Panc1 (cell line): ENCODE measurements at places on chromosomes 4 and X.

- H3K27me3 ChIP-seq, result no peaks in the 10 kb centered on the region
- DNase-seq, result no peak
- no peak overlapping the region for H3K27ac ChIP-seq
Observed at GRCh38 chr4:83833920-83834319, 298.0 kb downstream of the GPAT3 start.

- DNase-seq, result no peak
- no peaks in the 10 kb centered on the region for H3K36me3 ChIP-seq
- H3K4me3 ChIP-seq, result no peak overlapping the region
- no peaks in the 10 kb centered on the region for H3K4me1 ChIP-seq
Observed at GRCh38 chr4:53195815-53196661, 169.8 kb downstream of the SCFD2 start.

DNA sequence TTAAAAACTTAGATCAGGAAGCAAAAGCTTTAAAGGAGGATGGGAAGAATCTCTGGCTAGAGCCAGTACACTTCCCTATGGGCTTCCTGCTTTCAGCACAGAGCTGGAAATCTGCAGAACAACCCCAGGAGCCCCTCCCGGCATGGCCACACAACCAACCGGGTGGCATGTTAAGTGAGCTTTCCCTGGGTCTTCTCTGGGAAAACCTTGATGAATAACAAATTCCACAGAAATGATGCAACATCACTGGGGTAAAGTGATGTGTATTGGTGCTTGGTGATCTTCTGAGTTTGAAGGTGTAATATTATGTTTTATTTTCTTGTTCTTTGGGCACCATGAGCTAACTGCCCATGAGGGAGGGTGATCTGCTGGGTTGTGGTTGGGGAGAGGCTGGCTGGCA, 22.1 kb downstream of the NHS start:
- DNase-seq, result no peak
- no peaks in the 10 kb centered on the region for H3K27me3 ChIP-seq
- H3K4me1 ChIP-seq, result no peaks in the 10 kb centered on the region

- H3K4me3 ChIP-seq, result no peak overlapping the region
- H3K27ac ChIP-seq, result no peak overlapping the region
- H3K4me1 ChIP-seq, result no peaks in the 10 kb centered on the region
- no peaks in the 10 kb centered on the region for H3K27me3 ChIP-seq
- no peaks in the 10 kb centered on the region for H3K36me3 ChIP-seq
Observed at GRCh38 chr4:55912249-55912648, 36.5 kb upstream of the CEP135 start.

- H3K4me3 ChIP-seq, result peak overlapping the region; percentile 40
- H3K27ac ChIP-seq, result no peak overlapping the region
- H3K4me1 ChIP-seq, result no peaks in the 10 kb centered on the region
- DNase-seq, result no peak
Observed at GRCh38 chr4:112704991-112705845, 68.3 kb downstream of the LARP7 start.

DNA sequence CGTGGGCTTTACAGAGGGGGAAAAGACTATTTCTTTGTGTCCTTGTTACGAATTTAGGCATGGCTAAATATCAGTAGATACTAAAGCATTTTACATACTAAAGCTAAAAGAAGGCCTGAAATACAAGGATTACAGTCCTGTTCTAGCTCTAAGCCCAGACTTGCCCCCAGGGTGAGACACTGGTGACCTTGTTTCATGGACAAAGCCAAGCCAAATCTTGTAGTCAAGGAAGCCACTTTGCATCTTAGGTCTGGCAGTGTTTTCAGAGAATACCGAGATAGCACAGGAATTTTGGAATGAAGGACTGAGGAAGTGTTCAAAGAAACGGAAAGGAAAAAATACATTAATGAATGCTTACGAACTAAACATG, 733 bp upstream of the G3BP2 start:
- no peak for DNase-seq
- peaks cover 21% of the 10 kb centered on the region; the same call in 1 of the 2 replicates for H3K4me1 ChIP-seq
- peak overlapping the region; percentile 94 for H3K4me3 ChIP-seq
- peaks cover 10% of the 10 kb centered on the region for H3K36me3 ChIP-seq
- peak overlapping the region; percentile 98 for H3K27ac ChIP-seq
- H3K27me3 ChIP-seq, result no peaks in the 10 kb centered on the region

GRCh38 chr4:70734168-70734954, 12.6 kb downstream of the RUFY3 start:
- peak overlapping the region; percentile 43 for H3K4me3 ChIP-seq
- H3K36me3 ChIP-seq, result no peaks in the 10 kb centered on the region
- peak overlapping the region; percentile 64 for H3K27ac ChIP-seq
- H3K4me1 ChIP-seq, result peaks cover 8% of the 10 kb centered on the region

DNA sequence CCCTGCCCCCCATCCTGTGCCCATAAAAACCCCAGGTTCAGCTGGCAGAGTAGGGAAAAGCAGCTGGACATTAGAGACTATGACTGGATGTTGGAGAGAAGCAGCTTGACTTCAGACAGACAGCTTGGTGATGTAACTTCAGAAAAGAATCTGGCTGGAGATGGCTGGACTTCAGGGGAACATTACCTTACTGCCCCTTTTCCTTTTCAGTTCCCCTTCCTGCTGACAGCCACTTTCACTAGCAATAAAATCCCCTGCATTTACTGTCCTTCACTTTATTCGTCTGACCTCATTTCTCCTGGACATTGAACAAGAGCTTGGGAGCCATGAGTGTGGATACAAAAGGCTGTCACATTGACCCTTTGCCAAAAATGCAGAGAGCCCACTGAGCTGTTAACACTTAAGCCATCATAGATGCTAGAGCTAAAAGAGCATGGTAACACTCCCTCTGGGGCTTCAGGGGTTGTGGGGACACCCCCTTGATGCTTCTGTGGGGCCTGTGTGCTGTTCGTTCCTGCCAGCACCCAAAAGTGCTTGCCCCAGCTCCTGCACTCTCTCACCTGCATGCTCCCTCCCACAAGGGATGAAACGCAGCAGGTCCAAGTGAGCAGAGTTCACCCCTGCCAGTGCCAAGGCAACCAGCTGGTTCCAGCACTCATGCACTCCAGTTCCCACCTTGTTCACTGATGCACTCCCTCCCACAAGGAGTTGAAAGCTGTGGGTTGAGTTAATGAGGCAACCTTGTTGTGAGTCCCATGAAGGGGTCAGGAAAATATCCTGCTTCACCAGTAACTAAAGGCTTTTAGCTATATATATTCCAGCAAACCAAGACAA, 263.8 kb upstream of the NDST3 start:
- no peak overlapping the region for H3K4me3 ChIP-seq
- no peaks in the 10 kb centered on the region for H3K4me1 ChIP-seq
- no peak for DNase-seq

- H3K4me1 ChIP-seq, result no peaks in the 10 kb centered on the region
- no peaks in the 10 kb centered on the region for H3K27me3 ChIP-seq
- H3K36me3 ChIP-seq, result no peaks in the 10 kb centered on the region
- no peak for DNase-seq
- H3K4me3 ChIP-seq, result no peak overlapping the region
Observed at GRCh38 chr4:149047368-149047767, 605.2 kb upstream of the NR3C2 start.

- H3K36me3 ChIP-seq, result no peaks in the 10 kb centered on the region
- DNase-seq, result no peak
Observed at GRCh38 chr4:124146068-124146467, 566.5 kb downstream of the ANKRD50 start.

DNA sequence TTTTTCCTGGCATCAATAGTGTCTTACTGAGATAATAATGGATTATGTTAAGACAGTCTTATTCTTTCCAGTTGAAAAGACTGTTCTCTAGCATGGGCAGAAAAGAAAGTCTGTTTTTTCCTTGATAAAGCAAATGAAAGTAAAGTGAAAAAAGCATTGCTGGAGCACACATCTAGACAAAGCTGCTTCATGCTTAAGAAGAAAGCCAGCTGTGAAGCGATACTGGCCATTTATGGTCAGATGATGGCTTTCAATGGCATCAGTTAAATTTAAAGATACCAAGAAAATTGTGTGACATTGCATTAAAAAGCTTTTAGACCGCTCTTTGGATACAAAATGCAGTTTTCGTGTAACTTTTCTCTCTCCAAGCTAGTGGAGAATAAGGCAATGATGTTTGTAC, 242.1 kb upstream of the TRAM1L1 start:
- no peak overlapping the region for H3K4me3 ChIP-seq
- H3K27ac ChIP-seq, result no peak overlapping the region
- no peaks in the 10 kb centered on the region for H3K4me1 ChIP-seq
- no peaks in the 10 kb centered on the region for H3K36me3 ChIP-seq

DNA sequence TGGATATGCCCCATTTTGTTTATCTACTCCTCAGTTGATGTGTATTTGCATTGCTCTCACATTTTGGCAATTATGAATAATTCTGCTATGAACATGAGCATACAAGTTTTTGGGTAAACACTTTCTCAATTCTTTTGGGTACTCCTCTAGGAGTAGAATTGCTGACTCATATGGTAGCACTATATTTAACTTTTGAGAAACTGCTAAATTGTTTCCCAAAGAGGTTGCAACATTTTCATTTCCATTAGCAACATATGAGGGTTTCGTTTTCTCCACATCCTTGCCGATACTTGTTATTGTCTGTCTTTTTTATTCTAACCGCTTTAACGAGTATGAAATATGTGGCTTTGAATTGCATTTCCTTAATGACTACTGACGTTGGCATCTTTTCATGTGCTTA, 185.4 kb downstream of the TSPAN5 start:
- H3K4me1 ChIP-seq, result peaks cover under 1% of the 10 kb centered on the region; the same call in 1 of the 2 replicates
- H3K27ac ChIP-seq, result no peak overlapping the region
- H3K4me3 ChIP-seq, result no peak overlapping the region

DNA sequence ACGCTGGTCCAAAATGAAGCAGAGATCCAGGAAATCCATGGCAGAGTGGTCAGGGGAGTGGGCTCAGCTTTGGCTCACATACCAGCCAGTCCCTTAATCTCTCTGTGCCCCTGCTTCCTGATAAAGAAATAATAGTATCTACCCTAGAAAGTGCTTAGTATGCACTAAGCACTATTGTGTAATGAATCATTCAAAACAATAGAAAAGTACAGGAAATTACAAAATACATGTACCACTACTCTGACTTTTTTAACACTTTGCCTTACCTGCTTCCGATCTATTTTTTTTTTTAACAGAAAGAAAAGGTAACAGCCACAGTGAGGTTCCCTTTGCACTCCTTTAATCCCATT, 49.9 kb downstream of the TBC1D9 start:
- no peak overlapping the region for H3K27ac ChIP-seq
- H3K4me3 ChIP-seq, result no peak overlapping the region
- no peaks in the 10 kb centered on the region for H3K27me3 ChIP-seq
- H3K4me1 ChIP-seq, result peaks cover 2% of the 10 kb centered on the region; the same call in 1 of the 2 replicates
- no peaks in the 10 kb centered on the region for H3K36me3 ChIP-seq

DNA sequence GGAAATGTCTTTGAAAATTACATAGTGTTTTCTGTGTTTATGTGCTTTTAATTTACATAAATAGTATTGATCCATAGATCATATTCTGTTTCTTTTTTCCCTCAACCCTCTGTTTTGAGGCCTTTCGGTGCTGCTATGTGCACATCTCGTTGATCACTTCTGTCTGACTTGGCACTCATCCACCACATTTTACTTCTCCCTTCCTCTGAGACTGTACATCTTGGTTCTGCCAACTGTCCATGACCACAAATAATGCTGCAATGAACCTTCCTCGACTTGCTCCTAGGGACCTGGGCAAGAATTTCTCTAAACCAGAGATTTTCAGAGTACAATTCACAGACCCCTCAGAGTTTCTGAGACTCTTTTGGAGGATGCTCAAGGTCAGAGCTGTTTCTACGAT, 74.4 kb downstream of the RTL5 start:
- no peak for DNase-seq
- no peaks in the 10 kb centered on the region; the same call in 1 of the 2 replicates for H3K27me3 ChIP-seq

- H3K27me3 ChIP-seq, result no peaks in the 10 kb centered on the region
- no peak for DNase-seq
- no peak overlapping the region for H3K27ac ChIP-seq
- H3K4me1 ChIP-seq, result peaks cover 2% of the 10 kb centered on the region
- H3K36me3 ChIP-seq, result no peaks in the 10 kb centered on the region
Observed at GRCh38 chr4:184356366-184356765, 118.0 kb downstream of the IRF2 start.

- H3K27ac ChIP-seq, result no peak overlapping the region
- no peak for DNase-seq
- H3K4me3 ChIP-seq, result no peak overlapping the region
- no peaks in the 10 kb centered on the region for H3K36me3 ChIP-seq
- H3K4me1 ChIP-seq, result no peaks in the 10 kb centered on the region
- no peaks in the 10 kb centered on the region for H3K27me3 ChIP-seq
Observed at GRCh38 chrX:11478026-11478425, 184.8 kb downstream of the AMELX start.

DNA sequence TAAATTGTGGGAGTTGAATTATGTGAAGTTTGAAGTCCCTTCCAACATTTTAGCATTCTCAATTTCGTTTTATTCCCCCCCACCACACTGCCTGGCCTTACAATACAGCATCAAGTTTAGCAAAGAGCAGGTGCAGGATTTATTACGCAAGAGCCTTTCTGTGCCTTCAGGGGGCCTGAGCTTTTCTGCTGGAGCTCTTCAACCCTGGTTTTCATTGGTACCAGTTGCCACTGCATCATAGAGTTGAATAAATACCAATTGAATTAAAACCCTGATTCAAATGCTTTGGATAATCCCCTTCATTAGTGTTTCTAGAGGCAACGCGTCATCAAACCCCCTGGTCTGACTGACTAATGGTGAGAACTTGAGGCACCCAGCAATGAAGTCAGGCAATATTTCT, 43.6 kb upstream of the KIT start:
- no peak overlapping the region for H3K4me3 ChIP-seq
- no peak overlapping the region for H3K27ac ChIP-seq
- no peaks in the 10 kb centered on the region for H3K27me3 ChIP-seq
- H3K36me3 ChIP-seq, result no peaks in the 10 kb centered on the region
- DNase-seq, result no peak

DNA sequence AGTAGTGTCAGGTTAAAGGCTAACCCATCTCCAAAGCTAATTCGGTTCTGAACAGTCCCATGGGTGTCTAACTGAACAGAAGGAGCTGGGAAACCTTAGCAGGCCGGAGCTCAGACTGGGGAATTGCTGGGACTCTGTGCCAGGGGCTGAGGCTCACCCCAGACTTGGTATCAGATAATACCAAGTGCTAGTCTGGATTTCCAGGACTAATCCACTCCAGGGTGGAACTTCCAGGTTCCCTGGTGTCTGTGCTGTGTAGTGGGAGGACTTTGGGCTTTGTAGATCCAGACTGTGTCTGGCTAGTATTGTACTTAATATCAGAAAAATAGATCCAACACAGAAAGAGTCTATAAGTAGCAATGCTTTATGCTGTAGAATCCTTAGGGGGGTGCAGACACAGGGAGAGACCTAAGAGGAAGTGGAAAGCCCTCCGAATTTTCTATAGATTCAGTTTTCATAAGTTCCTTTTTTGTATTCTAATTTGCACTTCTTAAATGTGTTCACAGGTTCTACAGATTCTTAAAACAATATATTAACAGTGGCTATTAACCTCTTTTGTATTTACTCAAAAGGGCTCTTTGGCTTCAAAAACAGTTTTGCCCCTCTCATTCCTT, 4.1 kb downstream of the ZNF827 start:
- no peak for DNase-seq
- peaks cover 10% of the 10 kb centered on the region for H3K4me1 ChIP-seq
- H3K27me3 ChIP-seq, result no peaks in the 10 kb centered on the region
- H3K4me3 ChIP-seq, result no peak overlapping the region
- no peaks in the 10 kb centered on the region; the same call in 1 of the 2 replicates for H3K36me3 ChIP-seq
